ENCODE measurements at places on chromosomes 1 and 21.

DNA sequence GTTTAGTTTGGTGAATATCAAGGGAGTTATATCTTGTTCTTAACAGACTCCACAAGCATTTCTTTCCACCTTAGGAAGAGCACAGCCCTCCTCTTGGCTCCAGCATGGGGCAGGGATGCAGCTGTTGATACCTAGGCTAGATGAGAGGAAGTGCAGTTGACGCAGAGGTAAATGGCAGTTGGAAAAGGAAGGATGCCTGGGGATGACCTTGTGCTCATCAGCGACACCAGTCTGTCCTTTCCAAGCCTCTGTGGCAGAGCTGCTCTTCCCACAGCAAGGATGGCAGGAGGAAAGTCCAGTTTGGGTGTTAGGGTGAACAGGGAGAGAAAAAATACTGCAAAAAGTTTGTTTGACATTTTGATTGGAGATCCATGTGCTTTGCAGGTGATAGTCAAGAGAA is 6.2 kb downstream of the PROX1 start:
- no peak for DNase-seq

- no peak for DNase-seq
Measured at GRCh38 chr1:56472860-56473259, 106.5 kb downstream of the PLPP3 start.

DNA sequence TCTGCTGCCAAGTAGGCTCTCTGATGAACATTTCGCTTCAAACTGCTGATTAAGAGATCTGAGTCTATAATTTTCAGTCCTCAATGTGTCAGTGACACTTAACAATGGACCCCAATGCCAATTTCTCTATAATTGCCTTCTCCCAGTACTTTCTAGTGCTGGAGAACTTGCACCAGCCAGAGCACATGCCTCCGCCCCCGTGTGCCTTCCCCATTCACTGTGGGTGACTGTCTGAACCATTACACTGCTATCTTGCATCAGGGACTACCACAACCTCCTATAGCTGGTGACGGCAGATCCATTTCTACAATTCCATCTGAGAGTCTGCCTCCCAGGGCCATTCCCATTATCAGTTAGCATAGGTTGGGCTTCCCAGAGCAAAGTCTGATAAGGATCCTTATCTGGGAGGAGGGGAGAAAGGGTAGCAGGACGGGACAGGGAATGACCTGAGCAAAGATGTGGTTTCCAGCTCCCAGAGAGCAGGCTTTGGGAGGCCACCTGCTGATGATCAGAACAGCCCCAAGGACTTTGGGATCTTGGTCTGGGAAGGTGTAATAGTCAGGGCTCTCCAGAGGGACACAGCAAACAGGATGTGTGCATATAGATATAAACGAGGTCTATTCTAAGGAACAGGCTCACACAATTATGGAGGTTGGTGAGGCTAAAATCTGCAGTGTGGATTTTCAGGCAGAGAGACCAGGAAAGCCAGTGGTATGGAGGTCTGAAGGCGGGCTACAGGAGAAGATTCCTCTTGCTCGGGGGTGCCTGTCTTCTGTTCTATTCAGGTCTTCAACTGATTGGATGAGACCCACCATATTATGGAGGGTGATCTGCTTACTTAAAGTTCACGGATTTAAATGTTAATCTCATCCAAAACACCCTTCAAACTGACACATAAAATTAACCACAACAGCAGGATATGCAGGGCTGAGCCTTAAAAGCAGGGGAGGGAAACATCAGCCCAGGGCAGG is 238.2 kb downstream of the PTPRU start:
- DNase-seq: no peak

- no peak for DNase-seq
Measured at GRCh38 chr1:77447669-77448068, 165.8 kb downstream of the AK5 start.

DNA sequence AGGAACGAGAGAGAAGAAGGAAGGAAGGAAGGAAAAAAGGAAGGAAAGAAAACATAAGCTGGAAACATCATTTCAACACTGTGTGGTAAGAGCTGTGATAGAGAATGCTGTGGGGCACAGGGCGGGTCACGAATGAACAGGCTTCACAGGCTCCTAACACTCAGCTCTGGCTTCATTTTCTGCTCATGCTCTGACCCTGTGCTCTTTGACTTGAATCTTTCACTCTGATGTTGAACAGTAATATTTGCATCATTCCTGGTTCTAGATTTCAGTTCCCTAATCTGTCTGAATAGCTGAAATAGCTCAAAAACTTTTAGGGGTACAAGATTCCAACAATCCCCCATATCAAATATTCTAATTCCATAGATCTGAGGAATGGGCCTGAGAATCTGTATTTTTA is 207.3 kb downstream of the LHX8 start:
- DNase-seq: no peak

- DNase-seq: no peak
Measured at GRCh38 chr1:215617979-215618378, 50.9 kb downstream of the KCTD3 start.

GRCh38 chr1:23854568-23854967 is 13.5 kb downstream of the FUCA1 start:
- no peak for DNase-seq

DNA sequence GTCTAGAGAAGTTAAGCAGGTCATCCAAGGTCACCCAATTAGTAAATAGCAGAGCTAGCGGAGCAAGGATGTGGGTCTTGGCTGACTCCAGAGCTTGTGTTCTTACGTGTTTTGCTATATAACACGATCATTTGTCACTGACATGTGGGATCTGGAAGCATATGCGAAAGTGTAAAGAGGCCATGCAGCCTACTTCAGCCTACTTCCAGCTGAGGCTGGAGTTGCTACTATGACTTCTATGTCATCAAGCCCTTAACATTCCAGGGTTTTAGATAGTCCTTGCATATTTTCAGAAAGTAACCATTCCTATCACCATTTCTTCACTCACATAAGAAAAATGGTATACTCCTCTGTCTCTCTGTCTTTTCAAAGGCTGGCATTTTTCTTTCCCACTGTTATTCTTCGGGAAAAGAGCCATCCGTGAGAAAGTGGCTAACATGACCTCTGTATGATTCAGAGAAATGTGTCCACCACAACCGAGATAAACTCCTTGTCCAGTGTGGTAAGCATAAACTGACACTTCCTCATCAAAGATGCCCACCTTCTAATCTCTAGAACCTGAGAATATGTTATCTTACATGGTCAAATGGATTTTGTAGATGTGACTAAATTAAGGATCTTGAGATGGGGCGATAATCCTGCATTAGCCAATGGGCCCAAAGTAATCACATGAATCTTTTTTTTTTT is 24.0 kb upstream of the ABL2 start:
- no peak for DNase-seq

DNA sequence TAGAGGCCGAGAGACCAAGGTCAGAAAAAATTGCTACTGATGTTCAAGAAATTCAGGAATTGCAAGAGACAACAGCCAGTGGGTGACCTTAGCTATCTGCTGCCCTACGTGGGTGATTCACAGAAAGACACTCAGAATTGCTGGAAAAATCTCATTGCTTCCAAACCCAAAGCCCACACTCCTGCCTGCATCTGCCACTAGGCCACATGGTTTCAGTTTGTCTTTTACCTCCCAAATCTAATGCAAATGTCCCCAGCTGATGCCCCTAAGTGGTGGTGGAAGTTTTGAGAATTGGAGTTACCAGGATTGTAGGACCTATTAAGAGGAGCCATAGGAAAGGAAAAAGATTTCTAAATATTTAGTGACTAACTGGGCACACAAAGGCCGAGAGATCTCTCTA is 341.5 kb upstream of the CHRM3 start:
- DNase-seq: no peak

- no peak for DNase-seq
Measured at GRCh38 chr1:9687120-9687873, 35.8 kb downstream of the PIK3CD start.

DNA sequence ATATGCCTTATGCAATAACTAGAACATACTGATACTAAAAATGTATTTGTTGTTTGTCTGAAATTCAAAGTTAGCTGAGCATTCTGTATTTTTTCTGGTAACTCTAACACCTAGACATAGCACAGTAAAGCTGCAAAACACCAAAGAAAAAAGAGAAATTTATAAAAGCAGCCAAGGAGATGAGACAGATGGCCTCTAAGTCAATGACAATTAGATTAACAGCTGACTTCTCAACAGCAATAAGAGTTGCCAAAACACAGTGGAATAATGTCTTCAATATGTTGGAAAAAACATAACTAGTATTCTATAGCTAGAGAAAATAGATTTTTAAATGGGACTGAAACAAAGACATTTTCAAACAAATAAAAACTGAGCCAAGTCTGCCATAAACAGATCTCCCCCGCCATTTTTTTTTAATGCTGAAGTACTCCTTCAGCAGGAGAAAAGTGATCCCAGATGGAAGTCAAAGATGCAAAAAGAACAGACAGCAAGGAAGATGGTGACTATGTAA is 81.3 kb downstream of the SYF2 start:
- peak; percentile 43 for DNase-seq

GRCh38 chr1:8077120-8077573 is 51.0 kb upstream of the ERRFI1 start:
- DNase-seq: peak; percentile 62

DNA sequence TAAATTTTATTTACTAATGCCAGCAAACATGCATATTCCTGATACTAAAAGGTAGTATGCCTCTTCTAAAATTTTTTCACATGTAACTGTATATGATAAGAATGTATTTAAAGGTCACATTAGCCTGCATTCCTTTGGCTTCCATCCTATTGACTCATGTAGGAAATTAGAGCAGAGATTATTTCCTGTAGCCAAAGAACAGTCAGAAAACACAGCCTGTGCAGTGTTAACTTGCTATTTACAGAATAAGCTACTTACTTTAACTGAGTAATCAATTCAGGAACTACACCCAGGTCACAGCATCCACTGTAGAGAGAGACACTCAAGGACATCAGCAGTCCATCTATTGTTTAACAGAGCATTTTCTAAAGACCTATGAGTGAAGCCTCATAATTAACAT is 154.5 kb upstream of the ADGRL4 start:
- peak; percentile 8 for DNase-seq

GRCh38 chr1:61659061-61659460 is 65.9 kb downstream of the TM2D1 start:
- no peak for DNase-seq

- no peak for DNase-seq
Measured at GRCh38 chr1:180312926-180313325, 82.9 kb downstream of the LHX4 start.

GRCh38 chr1:165840423-165840822 is 13.0 kb downstream of the UCK2 start:
- no peak for DNase-seq

DNA sequence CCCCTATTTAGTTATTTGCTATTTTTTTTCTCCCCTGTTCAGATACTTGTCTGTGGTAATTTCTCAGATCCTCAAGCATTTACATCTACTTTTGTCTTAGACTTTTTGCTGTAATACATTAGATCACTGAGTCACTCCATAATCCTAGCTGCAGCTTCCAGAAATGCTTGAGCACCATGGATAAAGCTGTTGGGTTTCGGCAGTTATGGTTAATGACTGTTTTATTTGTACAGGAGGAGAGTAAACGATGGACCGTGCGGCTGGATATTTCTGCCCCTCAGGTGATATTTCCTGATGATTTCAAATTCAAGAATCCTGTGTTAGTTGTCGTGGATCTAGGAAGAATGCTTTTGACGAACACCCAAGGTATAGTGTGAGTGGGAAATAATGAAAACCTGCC is 42.9 kb downstream of the VPS13D start:
- no peak for DNase-seq

- peak; percentile 85 for DNase-seq
Measured at GRCh38 chr1:150808121-150808520, at the start of gene CTSK. TSS of gene CTSK (minus strand) at chr1:150808260. CDS start at chr1:150806805, 1,455 bp downstream.

- DNase-seq: no peak
Measured at GRCh38 chr1:100556925-100557605, 19.1 kb downstream of the GPR88 start.

DNA sequence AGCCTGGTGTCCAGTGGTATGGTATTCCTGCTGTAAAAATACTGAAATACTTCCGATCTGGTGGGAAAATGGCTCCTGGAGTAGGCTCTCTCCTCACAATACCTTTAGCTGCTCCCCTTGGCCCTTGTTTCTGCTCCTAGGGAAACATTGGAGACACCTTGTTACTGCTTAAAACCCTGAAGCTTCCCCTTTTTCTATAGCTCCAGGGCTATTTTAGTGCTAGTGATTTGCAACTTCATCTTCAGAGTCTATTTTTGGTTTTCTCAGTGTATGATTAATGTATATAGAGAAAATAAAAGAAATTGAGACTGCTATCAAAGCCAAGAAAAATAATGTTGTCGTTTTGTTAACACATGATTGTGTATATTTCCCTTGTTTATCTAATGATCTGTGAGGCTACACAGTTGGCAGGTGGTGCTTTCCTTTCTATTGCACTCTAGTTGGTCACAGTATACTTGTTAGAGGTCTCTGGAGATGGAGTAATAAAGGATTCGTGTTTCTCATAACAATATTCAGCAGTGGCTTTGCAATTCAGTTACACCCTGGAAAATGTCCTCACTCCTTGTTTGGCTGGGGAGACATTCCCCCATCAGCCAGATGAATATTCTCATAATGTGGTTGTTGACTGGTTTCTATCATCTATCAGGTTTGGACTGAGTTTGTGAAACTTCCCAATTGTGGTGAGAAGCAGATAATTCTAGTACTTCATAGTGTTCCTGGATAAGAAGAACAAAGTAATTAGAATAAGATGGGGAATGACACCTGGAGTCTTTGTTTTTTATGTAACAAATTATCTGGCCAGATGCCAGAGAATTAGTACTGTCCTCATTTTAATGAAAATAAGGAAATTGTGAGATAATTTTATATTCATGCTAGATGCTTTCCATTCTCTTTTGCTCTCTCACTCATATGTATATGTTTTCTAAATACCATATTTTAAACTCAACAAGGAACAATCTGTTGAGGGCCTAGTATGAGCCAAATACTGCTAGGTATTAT is 44.8 kb upstream of the CACYBP start:
- DNase-seq: no peak

DNA sequence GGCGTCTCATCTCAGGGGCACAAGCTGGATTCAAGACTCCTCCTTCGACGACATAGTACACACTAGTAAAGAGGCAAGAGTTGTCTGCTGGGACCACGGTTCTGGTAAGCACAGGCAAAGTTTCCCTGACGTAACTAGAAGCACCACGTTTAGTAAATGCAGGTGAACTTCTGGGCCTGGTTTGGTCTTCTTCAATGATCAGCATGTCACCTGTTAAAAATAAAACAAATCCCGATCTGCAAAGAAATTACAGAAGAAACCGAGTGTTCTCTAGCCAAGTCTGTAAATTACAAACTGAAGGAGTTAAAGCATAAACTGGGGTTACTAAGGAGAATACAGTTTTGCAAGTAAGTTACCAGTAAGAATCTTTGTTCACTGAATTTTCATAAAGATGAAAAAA is 1.5 kb downstream of the YOD1 start:
- DNase-seq: no peak

GRCh38 chr21:14589855-14590563 is 43.9 kb upstream of the SAMSN1 start:
- no peak for DNase-seq

DNA sequence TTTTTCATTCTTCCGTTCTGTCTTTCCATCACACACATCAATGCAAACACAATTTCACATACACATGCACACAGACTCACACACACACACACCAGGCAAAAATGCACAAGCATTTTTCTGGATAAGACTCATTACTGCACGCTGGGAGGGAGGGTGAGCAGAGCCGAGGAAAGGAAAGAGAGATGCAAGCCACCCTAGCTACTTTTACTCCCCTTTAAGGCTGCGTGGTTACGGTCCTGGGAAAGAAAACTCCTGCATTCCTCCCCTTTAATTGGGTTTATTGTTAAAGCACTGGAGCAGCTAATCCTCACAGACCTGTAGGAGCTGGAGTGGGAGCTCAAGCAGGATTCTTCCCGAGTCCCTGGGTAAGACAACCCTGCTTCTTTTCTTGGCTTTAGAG is at the start of gene CAMK1G:
Gene CAMK1G, plus strand, starts transcription at position 307 of the 400 bp plus-strand sequence. CDS start 11,270 bp downstream, outside the sequence.
- no peak for DNase-seq

- no peak for DNase-seq
Measured at GRCh38 chr1:188930382-188930781, 1547.3 kb downstream of the BRINP3 start.
